Stimulated activated CD4-positive, alpha-beta T cell treated with anti-CD3 and anti-CD28 coated beads, Interleukin-1b, Interleukin-23, amount 100 ng/mL, for 24 hours (primary cell): ENCODE measurements at places on chromosomes 5 and 9.

DNA sequence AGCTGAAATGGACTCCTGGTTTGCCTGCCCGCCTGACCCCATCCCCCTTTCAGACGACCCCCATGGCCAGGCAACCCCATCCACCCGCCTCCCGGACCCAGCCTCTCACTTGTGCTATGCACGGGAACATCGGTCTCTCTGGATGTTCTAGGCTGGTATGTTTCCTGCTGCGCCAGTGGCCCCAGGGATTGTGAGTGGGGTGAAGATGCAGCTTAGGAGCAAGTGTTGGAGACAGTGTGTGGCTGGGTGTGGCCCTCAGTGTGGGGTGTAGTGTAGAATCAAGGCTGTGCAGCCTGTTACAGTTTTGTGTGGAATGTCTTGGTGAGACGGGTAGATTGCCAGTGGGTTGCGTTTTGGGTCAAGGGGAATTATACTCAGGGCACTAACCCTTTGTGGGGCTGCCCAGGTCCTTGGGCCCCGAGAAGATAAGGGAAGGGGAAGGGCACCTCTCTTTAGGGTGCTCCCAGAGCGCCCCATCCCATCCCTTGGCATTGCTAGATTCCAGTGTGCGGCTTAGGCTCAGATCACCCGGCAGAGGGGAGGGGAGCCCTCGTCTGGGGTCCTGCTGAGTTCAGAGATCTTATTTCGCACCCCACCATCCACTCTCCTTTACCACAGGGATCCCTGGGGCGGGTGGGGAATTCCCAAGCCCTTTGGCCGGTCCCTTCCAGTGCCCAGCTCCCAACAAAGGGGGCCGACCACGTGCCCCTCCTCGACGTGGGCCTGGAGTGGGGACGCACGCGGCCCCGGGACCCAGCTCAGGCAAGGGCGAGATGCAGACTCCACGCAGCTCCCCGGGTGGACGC is 4.6 kb downstream of the IER5L start:
- DNase-seq: no peak

GRCh38 chr5:139051392-139051791 is 146.8 kb downstream of the SIL1 start:
- no peak for DNase-seq

GRCh38 chr9:93303806-93304573 is 120.1 kb downstream of the WNK2 start:
- DNase-seq: no peak

DNA sequence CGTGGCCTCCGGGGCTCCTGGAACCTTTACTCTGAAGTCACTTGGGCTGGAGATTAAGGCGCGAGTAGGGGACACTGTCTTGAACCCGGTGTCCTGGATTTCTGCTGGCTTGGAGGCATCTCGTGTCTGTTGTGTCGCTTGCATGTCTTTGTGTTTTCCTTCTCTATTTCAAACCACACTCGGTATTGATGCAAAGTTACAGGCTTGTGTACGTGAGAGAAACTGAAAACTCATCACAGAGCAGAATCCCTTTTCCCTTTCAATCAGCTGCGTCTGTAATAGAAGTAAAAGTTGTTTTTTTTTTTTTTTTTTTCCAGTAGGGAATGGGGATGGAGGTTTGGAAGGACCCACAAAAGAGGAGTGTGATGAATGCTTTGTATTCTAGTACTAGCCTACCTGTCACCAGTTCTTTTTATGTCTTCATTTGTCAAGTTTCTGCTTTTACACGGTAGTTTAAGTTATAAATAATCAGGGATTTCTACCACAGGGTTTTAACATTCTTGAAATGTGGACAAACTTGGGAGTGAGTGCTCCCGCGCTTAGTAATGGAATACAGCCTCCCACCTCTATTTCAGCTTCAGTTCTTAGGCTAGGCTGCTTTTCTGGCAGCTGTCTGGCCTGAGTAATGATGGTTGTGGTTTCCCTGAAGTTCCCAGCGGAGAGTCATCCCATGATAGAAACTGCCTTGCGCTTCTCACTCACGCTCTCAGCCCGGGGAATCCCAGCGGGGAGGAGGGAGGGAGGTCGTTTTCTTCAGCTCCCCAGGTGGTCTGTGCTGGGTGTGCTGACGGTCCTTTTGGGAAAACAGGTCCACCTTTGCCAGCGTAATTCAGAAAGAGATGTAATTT is 763 bp downstream of the TJP2 start:
- peak; percentile 28 for DNase-seq

DNA sequence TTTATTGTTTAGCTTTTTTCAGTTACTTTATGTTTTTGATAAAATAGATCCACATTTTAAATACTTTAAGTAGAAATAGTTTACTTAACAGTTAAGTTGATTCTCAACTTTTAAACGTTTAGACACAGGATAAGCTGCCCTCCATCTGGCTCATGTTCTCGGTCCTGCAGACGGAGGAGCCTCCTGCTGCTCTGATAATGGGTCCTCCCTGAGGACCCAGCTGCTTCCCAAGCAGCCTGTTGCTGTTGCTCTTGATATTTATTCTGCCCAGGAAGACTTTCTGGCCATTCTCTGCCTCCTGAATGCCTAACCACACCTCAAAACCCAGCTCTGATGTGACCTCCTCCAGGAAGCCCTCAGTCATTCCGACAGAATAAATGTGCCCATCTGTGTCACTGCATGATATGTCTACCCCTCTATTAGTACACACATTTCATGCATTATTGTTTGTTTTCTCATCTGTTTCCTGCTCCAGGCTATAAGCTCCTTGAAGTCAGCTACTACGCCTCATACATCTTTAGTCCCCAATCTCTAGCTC is 267.2 kb upstream of the MSX2 start:
- no peak for DNase-seq

DNA sequence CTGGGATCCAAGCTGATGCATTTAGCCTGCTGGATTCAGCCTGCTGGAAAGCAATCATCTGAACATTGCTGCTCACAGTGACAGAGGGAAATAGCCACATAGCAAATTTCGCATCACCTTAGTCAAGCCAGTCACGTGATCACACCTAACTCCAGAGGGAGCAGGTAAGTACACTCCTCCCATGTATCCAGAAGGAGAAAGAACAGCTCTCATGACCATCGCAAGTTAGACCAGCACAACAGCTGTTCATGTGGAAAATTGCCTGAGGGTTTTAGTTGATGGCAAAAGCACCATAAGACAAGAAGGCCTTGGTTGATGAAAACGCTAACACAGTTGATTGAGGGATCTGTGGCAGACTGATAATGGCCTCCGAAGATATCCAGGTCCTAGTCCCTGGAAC is 34.2 kb upstream of the MYO10 start:
- no peak for DNase-seq

- DNase-seq: no peak
Observed at GRCh38 chr5:58462623-58463230, 2.8 kb upstream of the PLK2 start.

- DNase-seq: no peak
Observed at GRCh38 chr5:69152731-69153130, 14.2 kb upstream of the CCNB1 start.

DNA sequence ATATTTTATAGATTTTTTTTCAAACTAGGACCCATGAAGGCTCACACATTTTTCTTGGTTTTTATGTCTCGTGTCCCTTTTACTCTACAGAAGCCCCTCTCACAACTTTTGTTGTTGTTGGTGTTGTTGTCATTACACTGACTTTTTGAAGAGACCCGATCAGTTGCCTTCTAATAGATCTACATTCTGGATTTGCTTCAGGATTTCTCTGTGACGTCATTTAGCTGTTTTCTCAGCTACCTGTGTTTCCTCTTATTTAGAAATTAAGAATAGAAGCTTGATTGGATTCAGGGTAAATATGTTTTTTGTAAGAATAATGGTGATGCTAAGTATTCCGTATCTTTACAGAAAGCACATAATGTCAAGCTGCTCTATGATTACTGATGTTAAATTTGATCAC is 213.3 kb upstream of the ZNF462 start:
- DNase-seq: no peak

GRCh38 chr5:51194671-51195070 is 188.6 kb upstream of the ISL1 start:
- DNase-seq: no peak

DNA sequence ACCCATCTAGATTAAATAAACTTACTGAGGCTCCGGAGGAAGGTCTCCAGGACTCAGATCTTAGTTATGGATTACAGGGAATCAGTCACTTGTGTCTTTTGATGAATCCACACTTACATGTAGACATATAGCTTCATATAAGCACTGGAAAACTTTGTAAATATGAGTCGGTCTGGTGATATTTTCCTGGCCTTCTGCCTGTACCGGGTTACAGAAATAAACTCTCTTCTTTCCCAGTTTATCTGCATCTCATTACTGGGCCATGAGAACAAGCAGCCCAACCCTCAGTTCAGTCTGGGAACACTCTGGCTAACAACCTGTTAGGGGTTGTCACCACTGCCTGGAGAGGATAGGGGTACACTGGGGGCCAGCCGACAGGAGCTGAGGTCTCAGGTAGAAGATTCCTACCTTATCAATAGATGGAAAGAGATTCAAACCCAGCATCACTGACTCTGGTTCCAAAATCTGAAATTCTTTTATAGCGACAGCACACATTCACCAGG is 59.1 kb downstream of the THBS4 start:
- DNase-seq: no peak

DNA sequence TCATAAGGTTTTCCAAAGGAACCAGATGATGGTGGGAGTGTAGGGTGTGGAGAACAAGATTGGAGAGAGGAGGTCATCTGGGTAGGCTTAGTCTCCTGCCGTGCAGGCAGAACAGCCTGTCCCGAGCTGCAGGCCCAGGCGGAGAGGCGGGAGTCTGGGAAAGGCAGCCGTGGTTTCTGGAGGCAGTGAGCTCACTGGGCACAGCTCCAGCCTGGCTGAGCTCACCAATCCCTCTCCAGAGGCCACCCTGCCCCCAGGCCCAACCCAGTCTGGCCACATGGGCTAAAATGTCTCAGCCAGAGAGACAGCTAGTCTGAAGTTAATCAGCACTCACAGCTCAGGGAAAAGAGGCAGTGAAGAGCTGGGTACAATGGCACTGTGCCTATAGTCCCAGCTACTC is 12.3 kb downstream of the P4HA2 start:
- no peak for DNase-seq

- no peak for DNase-seq
Observed at GRCh38 chr5:171635561-171636245, 149.9 kb upstream of the SMIM23 start.

DNA sequence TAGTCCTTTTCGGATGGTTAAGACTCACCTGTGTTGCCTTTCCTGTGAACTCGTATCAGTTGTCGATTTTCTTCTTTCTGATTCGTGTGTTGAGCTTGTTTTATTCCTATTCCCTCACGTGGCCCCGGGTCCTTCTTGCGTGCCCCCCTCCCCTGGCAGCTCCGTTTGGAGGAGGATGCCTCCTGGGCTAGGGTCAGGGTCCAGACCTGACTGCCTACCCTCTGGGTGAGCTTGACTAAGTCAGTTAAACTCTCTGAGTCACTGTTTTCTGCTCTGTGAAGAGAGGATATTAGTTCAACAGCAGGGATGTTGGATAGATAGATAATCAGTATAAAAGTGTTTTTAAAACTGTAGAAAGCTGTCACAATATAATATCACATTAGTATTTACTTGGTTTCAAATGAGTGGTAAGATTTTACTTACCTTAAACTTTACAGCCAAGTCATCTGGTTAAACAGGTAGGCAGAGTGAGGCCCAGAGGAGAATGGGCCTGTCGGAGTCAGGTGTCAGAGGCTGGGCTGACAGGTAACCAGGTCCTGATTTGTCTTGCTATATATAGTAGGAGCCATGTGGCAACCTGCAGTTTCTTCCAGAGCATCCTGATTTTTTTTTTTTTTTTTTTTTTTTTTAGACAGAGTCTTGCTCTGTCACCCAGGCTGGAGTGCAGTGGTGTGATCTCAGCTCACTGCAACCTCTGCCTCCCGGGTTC is 24.2 kb downstream of the PPARGC1B start:
- DNase-seq: no peak

DNA sequence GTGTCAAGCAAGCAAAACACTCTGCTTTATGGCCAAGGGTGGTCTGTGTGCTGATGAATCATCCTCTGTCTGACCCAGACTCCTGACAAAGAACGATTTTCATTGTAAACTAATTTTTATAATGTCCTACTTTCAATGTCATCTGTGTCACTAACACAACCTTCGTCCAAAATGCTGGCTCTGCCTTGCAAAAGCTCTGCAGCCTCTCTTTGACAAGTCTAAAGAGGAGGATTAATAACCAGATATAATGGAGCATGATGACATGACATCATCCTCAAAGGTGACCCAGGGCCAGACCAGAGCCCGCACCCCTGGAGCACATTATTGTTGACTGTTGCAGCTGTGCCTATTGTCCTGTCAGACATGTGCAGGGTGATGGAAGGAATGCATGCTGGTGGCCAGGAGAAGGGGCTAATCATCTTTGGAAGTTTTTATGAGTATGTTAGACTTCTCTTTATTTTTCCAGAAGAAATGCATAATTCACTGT is 589.4 kb downstream of the NR2F1-AS1 start:
- no peak for DNase-seq

DNA sequence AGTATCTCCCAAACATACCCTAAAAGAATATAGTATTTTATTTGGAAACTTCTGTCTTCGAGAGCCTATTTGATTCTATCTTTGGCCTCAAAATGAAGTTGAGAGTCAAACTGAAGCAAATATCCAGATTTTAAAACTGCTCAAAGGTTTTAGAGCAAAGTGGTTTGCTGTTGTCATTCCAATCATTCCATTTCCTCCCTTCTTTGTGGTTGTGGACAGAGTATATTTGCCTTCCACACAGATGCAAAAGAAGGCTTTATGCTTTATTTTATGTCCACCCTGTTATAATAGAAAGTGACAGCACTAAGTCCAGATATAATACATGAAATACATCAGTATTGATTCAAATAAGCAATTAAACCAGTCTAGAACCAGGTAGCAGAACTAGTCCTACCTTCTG is 12.4 kb downstream of the GZMK start:
- no peak for DNase-seq

DNA sequence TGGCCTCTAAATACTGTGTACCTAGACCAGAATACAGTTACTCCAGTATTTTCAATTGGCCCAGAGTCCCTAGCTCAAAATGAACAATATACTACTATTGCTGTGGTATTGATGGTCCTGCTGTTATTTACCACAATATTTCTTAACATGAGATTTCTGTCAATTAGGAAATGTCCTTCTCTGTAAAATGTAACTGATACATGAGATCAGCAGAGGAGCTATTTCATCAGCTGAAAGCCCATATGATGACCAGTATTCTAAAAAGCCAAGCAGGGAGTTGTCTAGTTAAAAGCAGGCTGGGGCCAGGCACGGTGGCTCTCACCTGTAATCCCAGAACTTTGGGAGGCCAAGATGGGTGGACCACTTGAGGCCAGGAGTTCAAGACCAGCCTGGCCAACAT is 187.7 kb upstream of the PTGER4 start:
- no peak for DNase-seq

DNA sequence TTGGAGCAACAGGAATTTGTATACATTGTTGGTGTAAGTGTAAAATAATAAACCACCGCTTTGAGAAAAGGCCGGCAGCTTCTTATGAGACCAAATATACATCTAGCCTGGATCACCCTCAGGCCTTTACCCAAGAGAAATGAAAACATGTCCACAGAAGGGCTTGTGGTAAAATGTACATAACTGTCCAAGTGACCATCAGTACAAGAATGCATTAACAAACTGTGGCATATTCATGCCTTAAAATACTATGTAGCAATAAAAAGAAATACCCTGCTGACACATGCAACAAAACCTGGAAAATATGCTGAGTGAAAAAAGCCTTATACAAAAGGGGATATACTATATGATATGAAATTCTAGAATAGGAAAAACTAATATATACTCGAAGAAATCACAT is 311.9 kb upstream of the TRPC7 start:
- no peak for DNase-seq
